ENCODE measurements at places on chromosomes 6 and 20. TPM values are rescaled to one million over a fixed set of nuclear protein-coding genes. Genes with fewer than 3 reads are reported as not detected.

Gene BPIFB4
- not detected for total RNA-seq

- DNase-seq: no peak
Measured at GRCh38 chr20:49281913-49282467, 4.1 kb upstream of the ZNFX1 start.

DNA sequence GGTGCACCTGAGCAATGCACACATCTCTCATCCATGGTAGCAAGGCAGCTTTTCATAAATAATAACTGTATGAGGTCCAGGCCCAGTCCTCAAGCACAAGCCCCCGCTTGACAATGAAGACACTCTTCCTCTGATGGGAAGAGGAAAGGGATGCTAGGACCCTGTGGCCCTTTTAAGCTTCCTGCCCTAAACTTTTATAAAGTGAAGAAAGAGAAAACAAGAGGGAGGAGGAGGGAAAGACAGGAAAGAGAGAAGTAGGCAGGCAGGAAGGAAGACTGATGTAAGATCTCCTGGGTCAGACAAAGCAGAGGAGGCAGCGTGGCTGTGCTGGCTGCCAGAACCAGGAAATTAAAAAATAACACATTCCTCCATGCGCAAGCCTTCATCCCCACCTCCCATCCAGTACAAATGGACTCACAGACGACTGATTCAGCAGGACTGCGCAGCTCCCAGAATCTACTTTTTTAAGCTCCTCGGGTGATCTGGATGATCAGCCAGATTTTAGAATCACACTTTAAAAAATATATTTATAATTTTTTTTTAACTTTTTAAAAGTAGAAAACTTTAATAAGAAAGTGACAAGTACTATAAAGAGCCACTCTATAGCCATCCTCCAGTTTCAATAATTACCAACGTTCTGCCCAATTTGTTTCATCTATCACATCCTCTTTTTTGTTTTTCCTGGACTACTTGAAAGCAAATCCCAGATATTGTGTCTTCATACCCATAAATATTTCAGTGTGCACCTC, 16.5 kb downstream of the TNFAIP3 start:
- DNase-seq: no peak

- DNase-seq: no peak
Measured at GRCh38 chr6:139659196-139659595, 284.7 kb upstream of the CITED2 start.

Gene OVOL2
- not detected for total RNA-seq

DNA sequence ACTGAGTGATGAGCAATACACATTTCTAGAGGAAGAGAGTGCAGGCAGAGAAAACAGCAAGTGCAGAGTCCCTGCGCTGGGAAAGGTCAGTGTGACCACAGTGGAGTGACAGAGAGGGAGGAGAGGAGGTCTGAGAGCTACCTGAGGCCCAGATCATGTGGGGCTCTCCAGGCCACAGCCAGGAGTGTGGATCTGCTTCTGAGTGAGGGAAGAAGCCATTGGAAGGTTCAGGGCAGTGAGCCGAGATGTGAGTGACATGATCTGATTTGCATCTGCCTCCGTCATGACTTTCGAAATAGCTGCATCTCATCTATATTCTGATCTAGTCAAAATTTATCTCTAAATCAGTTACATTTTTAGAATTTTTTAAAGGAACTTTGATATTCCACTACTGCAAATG, 367.1 kb downstream of the PREX1 start:
- no peak for DNase-seq

DNA sequence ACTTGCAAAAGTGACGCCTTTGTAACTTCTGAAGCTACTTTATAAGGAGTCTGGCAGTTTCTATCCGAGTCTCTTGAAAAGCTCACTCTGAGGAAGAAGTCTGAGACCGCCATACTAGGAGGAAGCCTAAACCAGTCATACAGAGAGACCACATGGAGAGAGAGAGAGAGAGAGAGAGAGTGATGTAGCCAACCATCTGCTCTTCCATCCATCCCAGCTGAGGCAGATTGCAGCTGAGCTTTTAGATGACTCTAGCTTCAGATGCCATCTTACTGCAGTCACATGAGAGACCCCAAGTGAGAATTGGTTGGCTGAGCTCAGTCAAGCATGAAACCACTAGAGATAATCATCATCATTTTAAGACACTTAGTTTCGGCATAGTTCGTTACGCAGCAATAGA, 15.0 kb upstream of the DTNBP1 start:
- no peak for DNase-seq

DNA sequence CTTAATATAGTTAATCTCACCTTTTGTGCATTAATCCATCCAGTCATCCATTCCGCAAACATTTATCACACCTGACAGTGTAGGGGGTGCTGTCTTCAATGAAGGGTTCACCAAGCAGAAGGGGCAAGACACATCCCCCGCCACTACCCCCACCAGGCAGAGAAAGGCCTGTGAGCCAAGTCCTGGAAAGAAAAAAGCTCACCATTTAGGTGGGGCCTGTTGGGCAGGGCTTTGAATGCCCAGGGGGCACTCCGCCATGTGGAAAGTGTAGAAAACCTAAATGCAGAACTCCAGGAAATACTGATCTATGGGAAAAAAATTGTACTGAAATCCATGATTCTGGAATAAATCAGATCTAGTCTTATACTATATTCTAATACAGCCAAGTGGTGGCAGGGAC, 4.8 kb upstream of the STX16 start:
- DNase-seq: no peak

GRCh38 chr6:33610779-33611732, 10.1 kb upstream of the ITPR3 start:
- DNase-seq: no peak

DNA sequence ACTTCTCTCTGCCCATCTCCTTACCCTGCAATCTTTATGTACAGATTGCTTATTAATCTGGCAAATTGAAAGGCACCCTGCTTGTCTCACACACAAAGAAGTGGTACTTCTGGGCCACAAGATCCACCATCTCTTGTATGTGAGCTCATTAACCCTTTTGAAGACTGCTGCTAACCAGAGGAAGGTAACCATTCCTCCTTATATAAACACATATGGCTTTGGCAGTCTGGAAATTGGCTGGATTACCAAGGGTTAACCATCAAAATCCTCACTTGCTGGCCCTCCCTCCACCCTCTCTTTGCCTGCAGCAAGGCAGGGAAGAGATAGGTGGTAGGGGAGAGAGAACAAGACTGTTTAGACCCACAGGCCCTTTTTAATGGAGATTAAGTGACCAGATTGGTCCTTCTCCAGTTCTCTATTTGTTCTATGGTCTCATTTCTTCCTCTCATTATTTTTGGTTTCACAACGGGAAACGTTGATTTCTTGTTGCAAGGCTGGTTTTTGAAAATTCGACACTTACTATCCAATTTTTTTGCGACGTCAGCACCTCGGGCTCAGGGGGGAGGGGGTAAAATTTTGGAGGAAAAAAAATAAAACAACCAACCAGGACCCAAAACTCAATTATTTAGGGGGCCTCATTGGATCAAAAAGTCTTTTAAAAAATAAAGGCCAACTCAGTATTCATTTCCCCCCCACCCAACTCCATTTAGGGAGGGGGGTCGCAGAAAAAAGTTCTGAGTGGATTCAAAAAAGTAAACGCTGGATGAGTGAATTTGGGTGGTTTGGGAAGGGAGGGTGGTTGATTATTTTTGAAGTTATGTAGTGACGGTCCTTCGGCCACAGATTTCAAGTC, 859 bp downstream of the PPP1R10 start:
- peak; percentile 45 for DNase-seq

GRCh38 chr6:121901432-121901831, 466.0 kb downstream of the GJA1 start:
- DNase-seq: no peak

DNA sequence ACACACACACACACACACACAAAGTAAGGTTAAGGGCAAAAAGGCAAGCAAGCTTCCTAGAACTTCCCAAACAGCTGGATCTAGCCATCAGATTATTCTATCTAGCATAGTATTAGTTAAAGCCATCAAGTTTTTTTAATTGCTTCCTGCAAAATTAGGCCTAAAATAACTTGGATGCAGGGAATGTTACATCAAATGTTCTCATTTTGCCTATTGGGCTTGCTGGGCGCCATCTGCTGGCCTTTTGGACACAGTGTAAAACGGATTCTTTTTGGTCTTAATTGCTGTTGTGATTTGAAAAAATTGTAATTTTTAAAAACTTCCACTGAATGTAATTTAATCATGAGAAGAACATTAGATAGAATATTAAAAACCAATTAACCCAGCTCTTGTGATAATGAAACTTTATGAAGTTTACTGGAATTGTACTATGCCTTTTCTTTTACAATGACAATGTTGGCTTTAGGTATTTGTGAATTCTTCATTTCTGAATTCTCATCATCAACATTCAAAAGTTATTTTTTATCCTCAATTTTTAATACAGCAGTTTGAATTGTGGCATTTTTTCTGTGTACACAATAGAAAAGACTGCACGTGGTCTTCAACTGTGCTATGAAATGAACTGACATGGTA, 6.8 kb downstream of the MKKS start:
- DNase-seq: peak; percentile 79

Gene LHFPL5
- total RNA-seq: not detected

Gene TSPO2
- total RNA-seq: not detected

Gene HLA-DRB5
- total RNA-seq: not detected

GRCh38 chr6:107124934-107125348, 9.6 kb upstream of the BEND3 start:
- DNase-seq: no peak

GRCh38 chr20:17863209-17863576, 105.4 kb downstream of the SNX5 start:
- no peak for DNase-seq

Gene RAET1E
- 0.63 TPM for total RNA-seq

DNA sequence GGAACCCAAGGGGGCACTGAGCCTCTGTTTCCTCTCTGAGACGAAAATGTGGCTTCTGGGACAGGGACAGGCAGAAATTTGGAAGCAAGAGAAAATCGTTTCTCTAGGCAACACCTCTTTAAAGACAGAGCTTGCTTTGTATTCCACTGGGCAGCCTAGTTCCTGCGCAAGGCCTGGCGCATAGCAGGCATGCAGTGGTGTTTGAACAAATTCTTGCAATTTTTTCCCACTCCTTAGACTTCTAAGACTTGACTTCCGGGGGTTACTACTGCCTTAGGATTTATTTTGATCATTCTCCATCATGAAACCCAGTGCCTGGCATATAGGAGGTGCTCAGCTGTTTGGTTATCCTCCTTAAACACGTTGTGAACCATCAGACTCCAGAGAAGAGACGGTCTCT, 249.0 kb upstream of the KCNG1 start:
- DNase-seq: no peak
